NCI-H345 (cell line): ENCODE measurements at places on chromosomes 1 and 21.

DNA sequence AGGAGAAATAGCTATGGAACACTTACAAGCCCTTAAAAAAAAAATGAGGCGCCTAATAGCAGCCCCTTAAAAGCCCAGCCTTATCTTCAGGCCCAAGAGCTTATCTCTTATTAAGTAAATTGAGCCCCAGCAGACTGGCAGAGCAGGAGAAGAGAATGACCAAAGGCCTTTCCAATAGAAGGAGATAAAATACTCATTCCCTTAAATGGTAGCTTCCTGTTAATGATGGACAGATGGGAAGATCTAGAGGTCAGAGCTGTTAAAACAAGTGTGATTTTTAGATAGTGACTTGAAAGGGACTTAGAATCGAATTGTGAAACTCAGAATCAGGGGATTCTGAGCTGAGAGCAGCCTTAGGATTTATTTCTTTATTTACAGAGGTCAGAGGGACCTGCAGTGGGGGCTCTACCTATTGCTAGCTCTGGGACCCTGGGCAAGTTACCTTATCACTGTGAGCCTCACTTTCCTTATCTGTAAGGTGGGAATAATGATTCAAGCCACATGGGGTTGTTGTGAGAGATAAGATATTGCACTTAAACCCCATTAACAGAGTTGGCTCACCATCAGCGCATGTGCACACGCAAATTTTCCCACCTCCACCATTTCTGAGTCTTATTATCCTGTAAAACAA lies 101.3 kb upstream of the C8B start:
- DNase-seq = no peak

DNA sequence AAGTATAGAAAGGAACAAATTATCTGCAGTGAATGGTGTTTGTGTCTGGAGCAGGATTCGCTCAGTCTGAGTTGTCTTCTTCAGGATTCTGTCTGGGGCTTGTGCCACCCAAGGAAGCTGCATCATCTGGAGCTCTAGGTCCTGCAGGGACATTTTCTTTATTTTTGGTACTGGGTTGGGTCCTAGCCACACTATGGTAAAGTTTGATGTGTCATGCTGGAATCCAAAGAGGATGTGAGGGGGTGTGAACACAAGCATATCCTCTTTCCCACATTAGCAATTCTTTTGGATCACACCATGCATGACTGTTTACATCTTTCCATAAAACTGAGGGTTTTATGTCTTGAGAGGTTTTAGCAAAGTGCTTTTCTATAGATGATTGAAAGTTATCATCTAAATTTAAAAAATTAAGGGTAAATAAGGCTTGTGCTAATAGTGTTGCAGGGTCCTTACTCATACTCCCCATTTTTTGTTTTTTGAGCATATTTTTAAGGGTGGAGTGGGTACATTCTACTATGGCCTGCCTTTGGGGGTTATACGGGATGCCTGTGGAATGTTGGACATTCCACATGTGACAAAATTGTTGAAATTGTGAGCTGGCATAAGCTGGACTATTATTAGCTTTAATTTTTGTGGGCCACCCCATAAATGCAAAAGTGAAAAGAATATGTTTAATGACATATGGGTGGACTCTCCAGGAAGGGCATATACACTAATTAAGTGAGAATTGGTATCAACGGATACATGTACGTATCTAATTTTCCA lies 152.0 kb upstream of the HMCN1 start:
- no peak for DNase-seq

DNA sequence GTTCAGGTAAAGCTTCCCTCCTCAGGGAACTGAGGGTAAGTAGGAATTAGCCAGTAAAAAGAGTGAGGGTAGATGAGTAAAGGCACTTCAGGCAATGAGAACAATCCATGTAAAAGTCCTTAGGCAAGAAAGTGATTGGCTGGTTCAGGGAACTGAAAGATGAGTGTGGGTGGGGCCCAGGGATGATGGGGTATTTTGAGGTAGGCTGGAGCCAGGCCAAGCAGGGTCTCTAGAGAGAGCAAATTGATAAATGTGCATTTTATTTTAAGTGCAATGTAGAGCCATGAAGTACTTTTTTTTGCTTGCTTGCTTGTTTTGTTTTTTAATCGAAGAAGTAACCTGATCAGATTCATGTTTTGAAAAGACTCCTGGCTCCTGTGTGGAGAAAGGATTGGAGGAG lies 26.5 kb downstream of the OSBPL9 start:
- no peak for DNase-seq

GRCh38 chr1:172827301-172827700 lies 168.4 kb downstream of the FASLG start:
- no peak for DNase-seq

DNA sequence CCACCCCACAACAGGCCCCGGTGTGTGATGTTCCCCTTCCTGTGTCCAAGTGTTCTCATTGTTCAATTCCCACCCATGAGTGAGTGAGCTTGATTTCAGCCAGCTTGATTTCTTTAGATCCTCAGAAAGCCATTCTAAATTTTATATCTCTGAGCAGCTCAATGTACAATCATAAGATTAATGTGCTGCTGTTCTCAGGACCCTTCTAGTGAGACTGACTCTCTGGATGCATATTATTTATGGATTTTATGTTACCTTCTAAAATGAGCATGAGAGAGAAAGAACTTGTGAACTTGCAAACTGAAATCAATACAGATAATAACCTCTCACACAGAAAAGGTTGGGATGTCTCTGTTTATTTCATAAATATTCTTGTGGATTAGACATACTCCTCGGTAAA lies 1133.5 kb upstream of the TMPRSS15 start:
- no peak for DNase-seq

- no peak for DNase-seq
These were observed 941 bp upstream of the TBCE start for GRCh38 chr1:235366286-235366685.

DNA sequence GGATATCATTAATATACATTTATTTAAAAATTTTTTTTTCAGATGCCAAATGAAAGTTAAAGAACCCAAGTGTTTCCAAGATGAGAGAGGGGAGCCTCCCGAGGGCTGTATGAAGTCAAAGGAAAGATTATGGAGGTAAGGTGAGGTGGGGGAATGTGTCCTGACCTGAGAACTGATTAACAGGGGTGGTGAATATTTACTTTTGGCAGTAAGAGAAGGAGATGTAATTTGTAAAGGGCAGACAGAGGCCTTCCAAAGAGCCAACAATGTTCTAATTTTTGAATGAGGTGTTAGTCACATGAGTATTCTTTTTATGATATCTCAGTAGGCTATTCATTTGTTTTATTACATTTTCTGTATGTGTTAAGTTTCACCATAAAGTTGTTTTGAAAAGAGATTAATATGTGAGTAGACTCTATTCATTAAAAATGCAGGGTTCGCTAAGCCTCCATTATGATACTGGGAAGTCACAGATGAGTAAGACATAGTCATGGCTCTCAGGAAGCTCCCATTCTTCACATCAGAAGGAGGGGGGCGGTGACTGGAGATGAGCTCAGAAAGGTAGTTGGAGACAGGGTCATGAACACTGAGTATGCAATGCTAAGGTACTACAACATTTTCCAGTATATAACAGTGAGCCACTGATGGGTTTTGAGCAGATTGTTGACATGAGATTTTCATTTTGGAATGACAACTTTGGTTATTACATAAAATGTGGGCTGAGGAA lies 62.4 kb upstream of the TNFSF18 start:
- DNase-seq = no peak

DNA sequence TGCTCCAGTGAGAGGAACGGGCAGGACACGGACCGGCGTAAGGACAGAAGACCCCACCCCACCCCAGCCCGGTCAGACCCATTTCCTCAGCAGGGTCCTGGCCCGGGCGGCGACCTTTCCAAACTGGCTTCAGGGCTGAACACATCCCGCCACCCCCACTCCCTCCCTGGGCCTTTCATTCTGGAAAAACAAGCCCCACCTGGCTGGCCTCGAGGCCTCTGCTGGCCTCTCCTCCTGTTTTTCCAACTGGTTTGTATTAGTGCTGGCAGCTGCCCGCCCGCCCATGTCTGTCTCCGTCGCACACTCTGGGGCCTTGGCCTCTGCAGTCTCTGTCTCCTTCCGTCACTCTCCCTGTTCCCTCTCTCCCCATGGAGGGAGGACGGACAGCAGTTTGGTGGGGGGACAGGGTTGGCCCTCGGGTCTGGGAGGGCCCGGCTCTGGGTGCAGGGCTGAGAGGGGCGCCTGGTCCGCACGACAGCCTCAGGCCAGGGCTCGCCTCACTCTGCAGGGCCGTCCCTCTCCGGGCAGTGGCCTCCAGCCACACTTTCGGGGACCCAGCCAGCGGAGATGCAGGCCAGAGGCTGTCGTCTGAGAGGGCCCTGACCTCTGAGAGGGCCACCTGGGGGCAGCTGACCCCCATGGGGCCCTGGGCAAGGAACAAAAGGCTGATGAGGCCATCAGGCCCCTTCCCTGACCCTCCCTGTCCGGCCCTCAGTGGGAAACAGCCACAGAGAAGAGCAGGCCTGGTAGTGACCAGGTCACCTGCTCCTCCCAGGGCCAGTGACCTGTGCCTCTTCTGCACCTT lies 1.5 kb upstream of the MXRA8 start:
- no peak for DNase-seq

DNA sequence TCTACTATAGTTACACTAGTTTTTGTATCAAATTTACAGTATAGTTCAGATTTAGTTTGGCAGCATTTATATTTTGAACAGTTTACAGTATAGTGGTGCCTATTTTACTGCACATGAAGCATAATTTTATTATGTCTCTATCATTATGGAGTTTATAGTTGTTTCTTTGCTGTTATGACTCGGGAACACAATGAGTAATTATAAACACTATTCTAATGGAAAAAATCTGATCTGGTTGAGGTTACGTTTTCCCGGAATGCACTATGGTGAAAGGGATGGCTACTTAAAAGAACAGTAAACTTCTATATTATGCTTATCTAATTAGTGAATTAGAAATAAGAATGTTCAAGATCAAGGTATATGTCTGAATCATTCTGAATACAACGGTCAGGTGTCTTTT lies 10.6 kb downstream of the LCA5L start:
- DNase-seq = no peak

GRCh38 chr1:148362626-148363438 lies 120.3 kb downstream of the PPIAL4G start:
- no peak for DNase-seq

- DNase-seq = no peak
These were observed 49.8 kb upstream of the MTF2 start for GRCh38 chr1:93029317-93029716.

DNA sequence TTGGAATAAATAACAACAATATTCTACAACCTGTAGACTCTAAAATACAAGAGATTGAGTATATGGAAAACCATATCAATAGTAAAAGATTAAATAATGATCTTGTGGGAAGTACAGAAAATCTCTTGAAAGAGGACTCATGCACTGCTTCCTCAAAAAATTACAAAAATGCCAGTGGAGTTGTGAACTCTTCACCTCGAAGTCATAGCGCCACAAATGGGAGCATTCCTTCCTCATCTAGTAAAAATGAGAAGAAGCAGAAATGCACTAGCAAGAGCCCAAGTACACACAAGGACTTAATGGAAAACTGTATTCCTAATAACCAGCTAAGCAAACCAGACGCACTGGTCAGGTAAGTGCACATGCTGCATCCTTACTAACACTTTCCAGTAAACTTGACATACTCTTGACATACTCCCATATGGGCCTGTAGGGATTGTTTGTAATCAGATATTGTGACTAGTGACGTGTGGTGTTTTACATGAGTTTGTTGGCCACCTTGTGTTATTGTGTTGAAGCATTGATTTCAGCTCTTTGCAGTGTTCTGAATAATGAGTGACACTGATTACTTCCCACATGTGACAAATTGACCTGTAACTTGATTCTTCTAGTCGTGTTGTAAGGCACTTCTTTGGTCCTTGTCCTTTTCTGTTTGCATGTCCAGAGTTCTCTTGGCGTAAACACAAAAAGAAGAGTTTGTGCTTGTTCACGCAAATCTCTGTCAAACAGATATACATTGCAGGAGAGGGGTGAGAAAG lies 28.0 kb downstream of the MACO1 start:
- DNase-seq = no peak

- DNase-seq = no peak
These were observed 78.3 kb downstream of the GLIS1 start for GRCh38 chr1:53660666-53661065.

- no peak for DNase-seq
These were observed 28.9 kb downstream of the DISP1 start for GRCh38 chr1:222843469-222844410.

- DNase-seq = no peak
These were observed 25.9 kb downstream of the STPG1 start for GRCh38 chr1:24387636-24388175.

DNA sequence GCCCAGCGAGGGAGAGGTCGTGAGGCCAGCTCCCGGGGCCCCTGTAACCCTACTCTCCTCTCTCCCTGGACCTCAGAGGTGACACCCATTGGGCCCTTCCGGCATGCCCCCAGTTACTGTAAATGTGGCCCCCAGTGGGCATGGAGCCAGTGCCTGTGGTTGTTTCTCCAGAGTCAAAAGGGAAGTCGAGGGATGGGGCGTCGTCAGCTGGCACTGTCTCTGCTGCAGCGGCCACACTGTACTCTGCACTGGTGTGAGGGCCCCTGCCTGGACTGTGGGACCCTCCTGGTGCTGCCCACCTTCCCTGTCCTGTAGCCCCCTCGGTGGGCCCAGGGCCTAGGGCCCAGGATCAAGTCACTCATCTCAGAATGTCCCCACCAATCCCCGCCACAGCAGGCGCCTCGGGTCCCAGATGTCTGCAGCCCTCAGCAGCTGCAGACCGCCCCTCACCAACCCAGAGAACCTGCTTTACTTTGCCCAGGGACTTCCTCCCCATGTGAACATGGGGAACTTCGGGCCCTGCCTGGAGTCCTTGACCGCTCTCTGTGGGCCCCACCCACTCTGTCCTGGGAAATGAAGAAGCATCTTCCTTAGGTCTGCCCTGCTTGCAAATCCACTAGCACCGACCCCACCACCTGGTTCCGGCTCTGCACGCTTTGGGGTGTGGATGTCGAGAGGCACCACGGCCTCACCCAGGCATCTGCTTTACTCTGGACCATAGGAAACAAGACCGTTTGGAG lies 23.7 kb upstream of the TNFRSF1B start:
- no peak for DNase-seq

GRCh38 chr1:23103001-23103889 lies 65.4 kb downstream of the LUZP1 start:
- DNase-seq = no peak

- no peak for DNase-seq
These were observed 69.9 kb upstream of the MARK1 start for GRCh38 chr1:220457957-220458609.

DNA sequence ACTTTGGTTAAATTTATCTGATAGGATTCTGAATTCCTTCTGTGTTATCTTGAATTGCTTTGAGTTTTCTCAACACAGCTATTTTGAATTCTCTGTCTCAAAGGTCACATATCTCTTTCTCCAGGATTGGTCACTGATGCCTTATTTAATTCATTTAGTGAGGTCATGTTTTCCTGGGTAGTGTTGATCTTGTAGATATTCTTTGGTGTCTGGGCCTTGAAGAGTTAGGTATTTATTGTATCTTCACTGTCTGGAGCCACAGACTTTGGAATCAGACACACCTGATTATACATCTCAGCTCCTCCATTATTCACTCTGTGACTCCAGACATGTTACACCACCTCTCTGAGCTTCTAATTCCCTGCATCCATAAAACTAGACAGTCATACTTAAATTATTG lies 34.2 kb upstream of the ETS2 start:
- no peak for DNase-seq
